ENCODE measurements at places on chromosomes 4 and X.
A peak's percentile ranks its signal among the peaks of the same experiment; 100 is the strongest.

DNA sequence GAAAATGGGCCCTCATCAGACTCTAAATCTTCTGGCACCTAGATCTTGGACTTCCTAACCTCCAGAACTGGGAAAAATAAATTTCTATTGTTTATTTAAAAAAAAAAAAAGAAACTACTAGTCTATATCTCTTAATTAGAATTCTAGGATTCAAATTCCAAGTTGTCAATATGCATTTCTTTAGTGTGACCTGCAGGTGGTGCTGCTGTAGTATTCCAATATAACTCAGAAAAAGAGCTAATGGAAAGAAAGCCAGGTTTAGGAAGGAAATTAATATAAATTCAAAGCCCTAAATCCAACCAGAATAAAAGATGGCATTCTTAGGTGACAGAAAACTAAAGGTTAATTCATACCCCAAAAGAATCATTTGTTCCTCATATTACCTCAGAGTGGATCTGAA lies 80.0 kb upstream of the NALF2 start:
- DNase-seq = no peak

DNA sequence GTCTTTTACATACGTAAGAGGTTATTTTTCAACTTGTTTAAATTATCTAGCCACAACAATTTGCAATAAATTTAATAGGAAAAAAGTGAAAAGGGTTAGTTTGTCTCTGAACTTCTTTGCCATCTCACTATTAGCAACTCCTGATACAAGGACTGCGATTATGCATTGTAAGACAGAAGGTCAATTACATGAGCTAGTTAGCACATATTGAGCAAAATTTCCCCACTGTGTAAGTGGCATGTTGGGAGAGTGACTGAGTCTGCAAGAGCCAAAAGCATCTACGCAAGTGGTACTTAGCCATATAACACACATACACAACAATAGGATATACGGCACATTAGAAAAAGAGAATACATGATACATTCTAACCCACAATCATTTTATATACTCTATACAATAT lies 927.2 kb downstream of the STPG2 start:
- DNase-seq = no peak

- no peak for DNase-seq
Observed at GRCh38 chr4:60314416-60314815, 885.7 kb upstream of the ADGRL3 start.

DNA sequence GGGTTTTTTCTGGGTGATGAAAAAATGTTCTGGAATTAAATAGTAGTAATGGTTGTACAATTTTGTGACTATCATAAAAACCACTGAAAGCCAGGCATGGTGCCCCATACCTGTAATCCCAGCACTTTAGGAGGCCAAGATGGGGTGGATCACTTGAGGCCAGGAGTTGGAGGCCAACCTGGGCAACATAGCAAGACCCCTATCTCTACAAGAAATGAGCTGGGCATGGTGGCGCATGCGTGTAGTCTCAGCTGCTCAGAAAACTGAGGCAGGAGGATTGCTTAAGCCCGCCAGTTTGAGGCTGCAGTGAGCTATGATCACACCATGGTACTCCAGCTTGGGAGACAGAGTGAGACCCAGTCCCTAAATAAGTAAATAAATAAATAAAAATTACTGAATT lies 58.3 kb upstream of the TMEM131L start:
- DNase-seq = no peak

DNA sequence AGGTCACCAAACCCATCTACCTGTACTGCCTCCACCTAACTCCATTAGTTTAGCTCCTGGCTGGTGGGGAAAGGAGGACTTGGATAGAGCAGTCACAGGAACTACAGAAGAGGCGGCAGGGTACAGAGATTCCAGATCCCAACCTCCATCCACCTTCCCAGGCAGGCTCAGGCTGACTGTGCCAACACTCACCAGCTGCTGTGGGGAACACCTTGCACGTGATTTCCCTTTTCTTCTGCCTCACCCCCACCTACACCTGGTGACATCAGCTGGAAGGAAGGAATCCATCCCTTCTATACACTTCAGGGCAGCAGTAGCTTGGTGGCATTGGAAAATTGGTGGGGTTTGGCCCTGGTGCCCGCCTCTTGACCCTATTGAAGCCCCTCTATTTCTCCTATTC lies 41.5 kb downstream of the EFNB1 start:
- no peak for DNase-seq

GRCh38 chr4:1466034-1466862 lies 60.0 kb upstream of the NKX1-1 start:
- DNase-seq = no peak

GRCh38 chr4:141046255-141046654 lies 87.0 kb downstream of the RNF150 start:
- DNase-seq = no peak

GRCh38 chr4:99722725-99723124 lies 65.1 kb upstream of the C4orf54 start:
- DNase-seq = no peak

GRCh38 chr4:127737295-127737694 lies 7.1 kb downstream of the SLC25A31 start:
- no peak for DNase-seq

- no peak for DNase-seq
Observed at GRCh38 chr4:161791796-161792556, 371.8 kb downstream of the FSTL5 start.

DNA sequence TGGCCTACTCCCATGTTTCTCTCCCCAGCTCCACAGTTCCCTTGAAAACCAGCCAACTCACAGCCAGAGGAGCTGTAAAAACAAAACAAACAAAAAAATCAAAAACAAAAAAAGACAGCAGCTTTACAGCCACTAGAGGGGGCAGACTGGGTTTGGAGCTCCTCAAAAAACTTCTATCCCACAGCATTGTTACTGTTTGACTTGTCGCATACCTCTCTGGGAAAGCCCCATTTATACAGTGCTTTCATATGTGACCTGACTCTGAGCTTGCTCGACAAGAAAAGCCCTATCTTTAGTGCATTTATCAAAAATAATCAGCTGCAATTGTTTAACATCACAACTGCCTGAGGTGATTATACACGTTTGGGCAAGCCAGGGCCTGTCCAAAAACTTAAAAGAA lies 21.6 kb downstream of the TSPAN6 start:
- DNase-seq = no peak

- no peak for DNase-seq
Observed at GRCh38 chrX:22021751-22022324, 10.3 kb upstream of the PHEX start.

DNA sequence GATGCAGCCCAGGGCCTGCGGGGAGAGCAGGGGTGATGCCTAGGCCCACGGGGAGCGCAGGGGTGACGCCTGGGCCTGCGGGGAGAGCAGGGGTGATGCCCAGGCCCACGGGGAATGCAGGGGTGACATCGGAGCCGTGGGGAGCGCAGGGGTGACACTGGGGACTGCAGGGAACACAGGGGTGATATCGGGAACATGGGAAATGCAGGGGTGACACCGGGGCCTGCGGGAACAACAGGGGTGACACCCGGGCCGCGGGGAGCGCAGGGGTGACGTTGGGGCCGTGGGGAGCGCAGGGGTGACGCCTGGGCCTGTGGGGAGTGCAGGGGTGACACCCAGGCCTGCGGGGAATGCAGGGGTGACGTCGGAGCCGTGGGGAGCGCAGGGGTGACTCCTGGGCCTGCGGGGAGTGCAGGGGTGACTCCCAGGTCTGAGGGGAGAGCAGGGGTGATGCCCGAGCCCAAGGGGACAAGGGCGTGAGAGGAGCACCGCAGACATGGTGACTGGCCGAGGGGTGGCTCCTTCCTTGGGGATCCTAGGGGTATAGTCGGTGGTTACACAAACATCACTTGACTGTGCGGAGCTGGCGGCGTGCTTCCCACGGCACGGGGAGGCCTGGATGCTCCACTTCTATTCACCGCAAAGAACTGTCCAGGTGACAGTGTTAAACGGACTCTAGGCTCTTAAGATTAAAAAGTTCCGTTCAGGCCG lies 38.0 kb downstream of the GAK start:
- DNase-seq = no peak

- DNase-seq = no peak
Observed at GRCh38 chrX:1453395-1453783, 680 bp upstream of the ASMTL start.

- no peak for DNase-seq
Observed at GRCh38 chr4:26762650-26763049, 98.0 kb upstream of the STIM2 start.

- DNase-seq = no peak
Observed at GRCh38 chrX:16979226-16979625, 32.8 kb downstream of the REPS2 start.

- peak; percentile 64 for DNase-seq
Observed at GRCh38 chrX:17689971-17690409, 47.3 kb upstream of the SCML1 start.

GRCh38 chrX:9676306-9676705 lies 89.3 kb downstream of the GPR143 start:
- no peak for DNase-seq

GRCh38 chr4:105140684-105141490 lies 5.8 kb upstream of the TET2 start:
- DNase-seq = peak; percentile 31

All from naive thymus-derived CD8-positive, alpha-beta T cell (primary cell).